Urinary bladder (tissue), 4 donors: ENCODE measurements at places on chromosomes 7 and 10. TPM values are rescaled to one million over a fixed set of nuclear protein-coding genes. Genes with fewer than 3 reads are reported as not detected.

Gene SH2D4B
- total RNA-seq, result 0.16 TPM

Gene CNPY1
- 0.32 TPM for total RNA-seq

Gene RTKN2
- 12.2 TPM for total RNA-seq

Gene SORBS1
- total RNA-seq, result 297 TPM

DNA sequence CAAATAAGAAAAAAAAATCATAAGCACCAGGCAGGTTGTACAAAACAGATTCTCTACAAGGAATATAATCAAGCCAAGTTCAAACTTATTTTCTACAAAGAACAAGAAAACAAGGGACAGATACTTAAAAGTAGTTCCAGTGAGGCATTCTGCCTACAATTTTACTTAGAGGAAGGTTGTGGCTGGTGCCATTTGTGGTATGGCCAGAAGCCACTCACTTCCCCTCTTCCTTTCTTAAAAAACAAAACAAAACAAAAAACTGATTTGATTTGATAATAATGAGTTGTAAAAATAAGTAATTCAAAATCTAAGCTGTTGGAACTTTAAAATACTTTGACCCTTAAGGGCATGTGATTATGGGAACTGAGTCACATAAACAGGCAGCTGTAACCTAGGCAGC, 420.6 kb downstream of the CALN1 start:
- no peak for DNase-seq

DNA sequence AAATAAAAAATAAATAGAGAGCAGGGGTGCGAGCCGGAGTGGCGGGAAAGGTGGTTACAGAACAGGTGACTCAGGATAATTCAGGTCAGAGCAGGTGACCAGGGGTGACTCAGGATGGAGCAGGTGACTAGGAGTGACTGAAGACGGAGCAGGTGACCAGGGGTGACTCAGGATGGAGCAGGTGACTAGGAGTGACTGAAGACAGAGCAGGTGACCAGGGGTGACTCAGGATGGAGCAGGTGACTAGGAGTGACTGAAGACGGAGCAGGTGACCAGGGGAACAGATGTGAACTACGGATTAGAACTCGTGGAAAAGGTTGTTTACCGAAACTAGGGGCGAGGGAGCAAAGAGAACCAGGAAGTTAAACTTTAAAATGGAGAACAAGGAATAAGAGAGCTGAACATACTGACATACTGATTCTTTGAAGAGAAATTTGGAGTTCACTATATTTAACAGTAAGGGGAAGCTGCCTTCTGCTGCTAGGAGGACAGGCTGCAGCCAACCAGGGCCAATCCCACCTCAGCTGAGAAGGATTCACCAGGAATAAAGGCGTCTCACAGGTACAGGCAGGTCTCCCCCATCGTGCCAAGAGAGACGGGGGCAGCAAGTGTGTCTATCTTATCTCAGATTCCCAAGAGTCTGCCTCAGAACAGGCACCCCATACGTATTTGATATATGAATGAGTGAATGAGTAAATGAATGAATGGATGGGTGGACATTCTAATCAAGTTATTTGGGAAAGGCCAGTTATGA, 101.3 kb downstream of the CPXM2 start:
- no peak for DNase-seq

- DNase-seq, result no peak
Measured at GRCh38 chr10:78301481-78301880, 267.8 kb downstream of the RPS24 start.

DNA sequence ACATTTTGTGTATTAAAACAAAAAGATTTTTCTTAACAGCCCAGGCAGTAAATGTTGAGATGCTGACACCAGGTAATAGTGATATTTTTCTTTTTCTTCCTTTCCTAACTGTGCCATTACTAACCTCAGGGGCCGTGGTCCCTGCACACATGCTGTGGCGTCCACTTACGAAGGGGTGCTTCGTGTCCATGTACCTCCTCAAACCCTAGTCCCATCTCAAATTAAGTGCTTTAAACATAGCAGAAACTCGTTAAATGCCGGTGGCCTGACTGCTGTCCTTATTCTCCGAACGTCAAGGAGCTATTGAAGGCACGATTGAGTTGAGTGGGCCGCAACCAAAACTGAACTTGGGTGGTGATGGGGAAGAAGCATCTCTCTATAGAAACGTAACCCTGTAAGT, 132.4 kb downstream of the ZMYND11 start:
- DNase-seq, result no peak

DNA sequence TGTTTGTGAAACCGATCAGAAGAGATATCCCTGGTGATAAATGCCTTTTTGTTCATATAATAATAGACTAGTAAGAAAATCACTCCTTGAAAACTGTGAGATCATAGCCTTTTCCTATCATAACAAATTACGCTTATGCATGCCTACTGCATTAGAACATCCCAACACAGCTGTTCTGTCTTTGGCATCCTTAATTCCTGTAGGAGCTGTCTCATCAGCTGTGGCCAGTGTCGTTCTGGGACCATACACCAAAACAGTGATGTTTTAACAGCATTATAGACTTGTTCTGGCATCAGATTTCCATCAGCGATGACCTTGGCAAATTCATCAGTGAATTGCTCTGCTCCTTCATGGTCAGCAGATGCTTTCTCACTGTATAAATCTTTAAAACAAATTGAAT, 423.6 kb upstream of the LRGUK start:
- peak; percentile 14 for DNase-seq

- no peak for DNase-seq
Measured at GRCh38 chr7:29146057-29146706, at the start of gene CPVL. CPVL (minus strand) TSS chr7:29146537; CDS start chr7:29121061, 25,476 bp downstream.

GRCh38 chr7:132402096-132402495, 174.2 kb downstream of the PLXNA4 start:
- DNase-seq, result no peak

DNA sequence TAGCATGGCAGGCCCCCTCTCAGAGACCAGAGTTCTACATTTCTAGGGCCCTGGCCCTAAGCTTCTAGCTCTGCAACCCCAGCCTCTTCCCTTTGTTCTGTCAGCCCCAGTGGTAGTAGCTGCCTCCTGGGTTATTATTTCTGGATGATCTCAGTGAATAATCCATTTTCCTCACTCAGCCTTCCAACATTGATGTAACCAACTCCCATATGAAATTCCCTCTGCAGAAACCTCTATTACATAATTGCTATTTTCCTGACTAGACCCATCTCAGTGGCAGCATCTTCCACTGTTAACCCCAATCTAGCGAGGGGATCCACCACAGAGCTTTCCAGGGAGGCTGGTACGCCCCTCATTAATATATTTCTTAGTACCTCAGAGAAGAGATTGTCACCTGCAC, 49.8 kb downstream of the FHIP2A start:
- DNase-seq, result no peak

DNA sequence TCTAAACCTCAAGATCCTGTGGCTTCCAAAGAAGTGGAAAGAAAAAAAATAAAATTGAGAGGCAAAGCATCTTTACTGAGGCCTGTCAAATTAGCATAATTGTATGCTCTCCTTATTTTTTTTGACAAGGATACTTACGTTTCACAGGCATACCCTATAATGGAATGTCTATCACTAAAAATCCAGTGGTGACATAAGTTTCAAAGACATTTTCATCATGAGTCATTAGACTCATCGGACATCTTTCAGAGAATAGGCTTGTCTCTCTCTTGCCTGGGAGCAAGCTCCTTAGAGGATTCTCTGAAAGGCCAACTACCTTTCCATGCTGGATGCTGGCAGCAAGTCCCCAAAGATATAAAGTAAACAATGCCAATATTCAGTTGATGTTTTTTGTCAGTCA, 380.7 kb upstream of the STEAP1 start:
- no peak for DNase-seq
